ENCODE measurements at places on chromosomes 5 and 9.

- DNase-seq: no peak
Observed at GRCh38 chr9:109901201-109901600, 121.2 kb downstream of the PALM2AKAP2 start.

DNA sequence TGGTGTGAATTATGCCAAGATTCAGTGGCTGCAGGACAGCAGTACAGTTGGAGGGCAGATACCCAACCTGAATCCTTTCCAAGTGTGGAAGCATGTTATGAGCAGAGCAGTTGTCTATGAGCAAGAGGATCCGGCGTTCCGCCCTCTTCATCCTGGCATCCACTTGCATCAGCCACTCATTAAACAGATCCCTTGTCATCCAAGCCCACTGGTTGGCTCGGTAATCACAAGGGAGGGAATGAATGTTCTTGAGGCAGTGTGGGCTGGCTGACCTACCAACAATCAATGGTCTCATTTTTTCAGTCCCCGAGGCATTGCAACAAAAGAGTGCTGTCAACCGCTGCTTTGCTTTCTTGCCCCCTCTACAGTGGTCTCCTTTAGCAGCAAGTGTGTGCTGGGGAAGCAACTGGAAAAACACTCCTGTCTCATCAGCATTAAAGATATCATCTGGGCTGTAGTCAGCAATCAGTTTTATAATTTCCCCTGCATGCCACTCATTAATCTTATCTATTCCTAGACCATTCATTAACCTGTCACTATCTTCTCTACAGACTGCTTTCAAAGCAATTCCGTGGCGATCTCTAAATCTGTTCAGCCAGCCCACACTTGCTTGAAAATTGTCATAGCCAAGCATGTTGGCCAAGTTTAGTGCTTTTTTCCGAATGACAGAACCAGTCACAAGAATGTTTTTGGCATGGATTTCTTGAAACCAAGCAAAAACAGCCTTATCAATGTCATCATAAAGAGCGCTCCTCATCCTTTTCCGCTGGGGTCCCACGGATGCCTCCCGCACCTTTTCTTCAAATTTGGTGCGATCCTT, 4.9 kb downstream of the TIGD6 start:
- no peak for DNase-seq

GRCh38 chr5:177447611-177448243, 1.1 kb downstream of the PRR7 start:
- DNase-seq: no peak

GRCh38 chr5:126370796-126371718, 52.2 kb upstream of the GRAMD2B start:
- DNase-seq: no peak

DNA sequence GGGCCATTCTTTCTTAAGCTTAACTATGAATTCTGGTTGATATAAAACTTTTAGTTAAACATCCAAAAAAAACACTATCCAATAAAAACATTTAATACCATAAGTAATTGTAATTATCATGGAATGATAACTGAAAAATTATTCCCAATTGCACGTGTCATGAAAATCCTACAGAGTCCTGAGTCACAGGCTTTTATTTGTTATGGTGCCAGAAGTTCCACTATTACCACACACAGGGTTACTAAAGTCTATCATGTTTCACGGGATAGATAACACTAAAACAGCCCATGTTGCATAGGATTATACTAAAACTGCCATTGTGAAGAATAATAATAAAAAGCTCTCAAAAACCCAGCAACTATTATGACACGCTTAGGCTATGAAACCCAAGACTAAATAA, 1381.8 kb downstream of the EFNA5 start:
- no peak for DNase-seq
